ENCODE measurements at places on chromosomes 1 and 21.

DNA sequence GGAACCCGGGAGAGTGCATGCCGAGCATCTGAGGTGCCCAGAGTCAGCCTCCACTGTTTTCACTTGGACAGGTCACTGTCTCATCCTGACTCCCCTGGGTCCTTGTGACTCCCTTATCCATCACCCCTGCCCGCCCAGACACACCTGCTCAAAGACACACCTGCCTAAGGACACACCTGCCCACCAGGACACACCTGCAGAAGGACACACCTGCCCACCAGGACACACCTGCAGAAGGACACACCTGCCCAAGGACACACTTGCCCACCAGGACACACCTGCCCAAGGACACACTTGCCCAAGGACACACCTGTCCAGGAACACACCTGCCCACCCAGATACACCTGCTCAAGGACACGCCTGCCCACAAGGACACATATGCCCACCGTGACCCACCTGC is 70.8 kb upstream of the ARHGEF16 start:
- DNase-seq = no peak

GRCh38 chr1:8525558-8526275 is 207.8 kb downstream of the SLC45A1 start:
- DNase-seq = peak; percentile 95

GRCh38 chr1:23273450-23274133 is 56.3 kb upstream of the HTR1D start:
- peak; percentile 74 for DNase-seq

DNA sequence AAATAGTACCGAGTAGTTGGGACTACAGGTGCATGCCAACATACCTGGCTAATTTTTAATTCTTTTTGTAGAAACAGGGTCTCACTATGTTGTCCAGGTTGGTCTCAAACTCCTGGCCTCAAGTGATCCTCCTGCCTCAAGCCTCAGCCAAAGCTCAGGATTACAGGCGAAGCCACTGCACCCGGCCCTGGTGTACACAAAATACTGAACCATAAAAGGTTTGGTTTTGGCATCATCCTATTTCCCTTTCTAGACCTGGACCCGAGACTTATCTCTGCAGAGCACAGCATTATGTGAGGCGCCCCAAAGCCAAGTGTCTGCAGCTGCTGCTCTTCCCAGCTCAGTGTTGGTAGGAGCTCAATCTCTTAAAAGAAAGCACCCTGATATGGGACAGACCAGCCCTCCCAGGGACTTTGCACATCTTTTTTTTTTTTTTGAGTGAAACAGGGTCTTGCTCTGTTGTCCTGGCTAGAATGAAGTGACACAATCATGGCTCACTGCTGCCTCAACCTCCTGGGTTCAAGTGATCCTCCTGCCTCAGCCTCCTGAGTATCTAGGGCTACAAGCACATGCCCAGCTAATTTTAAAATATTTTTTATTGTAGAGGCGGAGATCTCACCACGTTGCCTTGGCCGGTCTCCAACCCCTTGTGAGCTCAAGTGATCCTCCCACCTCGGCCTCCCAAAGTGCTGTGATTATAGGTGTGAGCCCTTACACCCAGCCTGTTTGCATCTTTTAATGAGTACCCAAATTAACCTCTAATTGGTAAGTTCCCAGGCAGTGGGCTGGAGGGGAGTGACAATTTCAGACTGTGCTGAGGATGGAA is 20.4 kb downstream of the TEX35 start:
- DNase-seq = no peak

- DNase-seq = peak; percentile 40
Measured at GRCh38 chr1:15515022-15515663, 8.9 kb downstream of the CASP9 start.

GRCh38 chr1:73784026-73784425 is 413.9 kb downstream of the LRRIQ3 start:
- DNase-seq = no peak

DNA sequence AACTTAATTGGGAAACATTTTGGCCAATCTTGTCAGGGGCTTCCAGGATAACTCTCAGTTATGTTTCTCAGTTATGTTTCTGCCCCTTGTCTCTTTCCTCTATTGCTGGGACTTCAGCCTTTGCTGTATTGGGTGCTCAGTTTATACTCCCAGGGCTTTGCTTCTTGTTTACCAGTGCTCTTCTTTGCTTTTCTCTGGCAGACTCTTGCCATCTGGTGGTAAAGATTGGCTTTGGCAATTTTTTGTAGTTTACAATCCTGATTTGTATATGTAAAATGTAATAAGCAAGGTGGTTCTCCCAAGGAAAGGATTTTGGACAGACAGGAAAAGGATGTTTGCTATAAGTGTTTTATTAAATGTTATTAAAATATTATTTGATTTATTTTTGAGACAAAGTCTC is 37.9 kb downstream of the FABP3 start:
- DNase-seq = peak; percentile 58

- DNase-seq = no peak
Measured at GRCh38 chr1:211344152-211344618, 17.6 kb downstream of the TRAF5 start.

DNA sequence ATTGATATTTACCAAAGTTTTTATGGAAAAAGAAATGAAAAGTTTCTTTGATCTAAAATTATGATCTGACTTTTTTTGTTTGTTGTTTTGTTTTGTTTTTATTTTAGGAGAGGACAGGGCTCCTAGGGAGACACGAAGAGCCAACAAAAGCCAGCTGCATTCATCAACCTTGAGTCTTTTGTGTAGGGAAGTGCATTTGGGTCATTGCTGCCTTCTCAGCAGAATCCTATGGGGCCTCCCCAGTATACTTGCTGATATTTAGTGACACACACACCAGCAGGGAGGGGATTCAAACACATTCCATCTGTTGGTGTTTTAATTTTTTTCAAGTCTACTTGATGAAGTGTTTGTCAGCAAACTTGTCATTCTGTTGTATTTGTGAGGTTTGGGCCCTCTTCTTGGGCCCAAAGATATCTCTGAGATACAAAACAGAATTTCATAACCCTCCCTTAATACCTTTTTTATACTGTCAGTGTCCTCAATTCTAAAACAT is 203.5 kb downstream of the NTNG1 start:
- DNase-seq = no peak

- DNase-seq = no peak
Measured at GRCh38 chr1:111471012-111471411, 2.8 kb upstream of the C1orf162 start.

GRCh38 chr1:101566883-101567538 is 330.2 kb downstream of the S1PR1 start:
- DNase-seq = no peak

DNA sequence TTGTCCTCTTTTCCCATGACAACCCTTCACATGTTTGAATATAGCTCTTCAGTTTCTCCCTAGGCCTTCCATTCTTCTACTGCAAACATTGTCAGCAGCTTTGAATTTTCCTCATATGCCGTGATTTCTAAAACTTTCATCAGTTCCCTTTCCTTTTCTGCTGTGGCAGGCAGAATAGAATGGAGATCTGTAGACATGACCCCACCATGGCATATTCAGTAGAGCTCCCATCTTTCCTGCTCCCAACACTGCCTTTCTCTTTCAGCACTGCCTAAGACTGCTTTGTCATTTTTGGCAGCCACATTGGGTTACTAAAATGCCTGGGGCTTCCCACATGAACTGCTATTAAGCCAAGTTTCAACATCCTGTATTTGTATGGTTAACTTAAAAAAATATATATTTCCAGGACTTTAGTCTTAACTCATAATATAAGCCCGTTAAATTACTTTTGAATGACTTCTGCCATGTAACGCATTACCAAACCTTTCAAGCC is 60.9 kb downstream of the TBX19 start:
- no peak for DNase-seq

DNA sequence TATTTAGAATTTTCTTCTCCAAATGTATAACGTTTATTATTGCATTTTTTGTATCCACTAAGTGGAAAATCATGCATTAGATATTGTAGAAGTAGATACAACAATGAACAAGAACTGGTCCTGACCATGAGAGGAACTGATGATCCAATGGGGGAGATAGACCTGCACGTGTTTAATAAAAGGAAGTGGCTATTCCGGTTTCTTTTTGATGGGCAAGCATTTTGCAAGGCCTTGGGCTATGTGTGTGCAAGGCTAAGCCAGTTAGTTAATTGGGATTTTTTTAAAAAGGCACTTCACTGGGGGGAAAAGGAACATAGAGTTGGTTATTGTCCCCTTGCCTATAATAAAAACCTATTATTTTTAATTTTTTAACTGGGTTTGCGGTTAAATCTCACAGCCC is 961 bp upstream of the VCAM1 start:
- DNase-seq = no peak

DNA sequence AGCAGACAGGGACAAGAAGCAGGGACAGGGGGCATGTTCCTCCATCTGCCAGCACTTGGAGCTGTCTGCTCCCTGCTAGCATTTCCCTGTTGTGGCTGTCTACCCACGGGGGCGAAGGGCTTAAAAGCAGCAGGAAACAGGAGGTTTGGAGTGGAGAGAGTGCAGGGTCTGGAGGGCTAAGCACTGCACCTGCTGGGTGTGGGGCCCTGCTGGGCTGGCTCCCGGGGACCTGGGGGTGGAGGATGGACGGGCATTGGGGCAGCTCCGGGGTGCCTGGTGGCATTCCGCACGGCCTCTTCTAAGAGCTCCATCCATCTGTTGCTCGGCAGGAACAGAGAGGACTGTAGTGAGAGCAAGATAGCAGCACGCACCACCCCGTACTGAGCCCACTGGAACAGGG is 21.2 kb downstream of the LRRC71 start:
- no peak for DNase-seq

- no peak for DNase-seq
Measured at GRCh38 chr1:35509558-35509957, 47.6 kb downstream of the KIAA0319L start.

GRCh38 chr1:231958448-231958847 is 331.9 kb downstream of the DISC1 start:
- no peak for DNase-seq

GRCh38 chr21:25550352-25551120 is 56.7 kb downstream of the MRPL39 start:
- DNase-seq = no peak

- no peak for DNase-seq
Measured at GRCh38 chr21:31905503-31906451, 33.0 kb downstream of the HUNK start.
